Suprapubic skin (tissue), 4 donors: ENCODE measurements at places on chromosomes 2 and 18. TPM values are rescaled to one million over a fixed set of nuclear protein-coding genes. Genes with fewer than 3 reads are reported as not detected.

- H3K27me3 ChIP-seq: no peaks in the 10 kb centered on the region
- H3K4me1 ChIP-seq: no peaks in the 10 kb centered on the region
- no peak overlapping the region for H3K4me3 ChIP-seq
- DNase-seq: no peak
- H3K36me3 ChIP-seq: peaks cover 67% of the 10 kb centered on the region
Measured at GRCh38 chr2:127498386-127498785, 27.9 kb downstream of the IWS1 start.

Gene FABP1
- not detected for total RNA-seq

DNA sequence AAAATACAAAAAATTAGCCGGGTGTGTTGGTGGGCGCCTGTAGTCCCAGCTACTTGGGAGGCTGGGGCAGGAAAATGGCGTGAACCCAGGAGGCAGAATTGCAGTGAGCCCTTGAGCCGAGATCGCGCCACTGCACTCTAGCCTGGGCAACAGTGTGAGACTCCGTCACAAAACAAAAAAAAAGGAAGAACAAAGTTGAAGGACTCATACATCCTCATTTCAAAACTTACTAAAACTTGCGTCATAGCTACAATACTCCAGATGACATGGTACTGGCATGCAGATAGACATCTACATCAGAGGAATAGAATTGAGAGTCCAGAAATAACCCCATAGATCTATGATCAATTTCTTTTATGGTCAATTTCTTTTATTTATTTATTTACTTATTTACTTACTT lies 13.6 kb upstream of the CYP27C1 start:
- no peaks in the 10 kb centered on the region for H3K36me3 ChIP-seq
- H3K4me3 ChIP-seq: no peak overlapping the region
- H3K27ac ChIP-seq: no peak overlapping the region
- no peak for DNase-seq

Gene HRH4
- total RNA-seq: not detected

DNA sequence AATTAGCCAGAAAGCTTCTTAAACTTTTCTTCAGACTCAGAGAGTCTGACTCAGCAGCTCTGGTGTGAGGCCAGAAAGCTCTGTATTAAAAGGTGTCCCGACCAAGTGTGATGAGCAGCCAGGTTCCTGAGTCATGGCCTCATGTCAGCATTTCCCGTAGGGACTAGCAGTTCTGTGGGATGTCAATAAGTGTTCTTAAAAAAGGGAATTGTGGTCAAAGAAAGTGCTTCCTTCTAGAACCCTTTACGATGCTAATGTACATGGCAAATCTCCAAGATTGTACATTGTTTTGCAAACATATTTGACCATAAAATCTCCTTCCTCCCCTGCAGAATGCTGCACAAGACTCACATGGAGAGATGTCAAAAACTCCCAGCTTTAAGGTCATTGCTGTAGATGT lies 80.1 kb downstream of the PLA2R1 start:
- no peak overlapping the region for H3K4me3 ChIP-seq
- peaks cover 22% of the 10 kb centered on the region for H3K36me3 ChIP-seq
- no peaks in the 10 kb centered on the region for H3K27me3 ChIP-seq
- H3K4me1 ChIP-seq: peaks cover 16% of the 10 kb centered on the region

Gene NEDD4L
- total RNA-seq: 104 TPM

Gene LGALSL
- 74.2 TPM for total RNA-seq

GRCh38 chr2:147108548-147108947 lies 736.3 kb upstream of the ACVR2A start:
- peaks cover 18% of the 10 kb centered on the region for H3K4me1 ChIP-seq
- no peak overlapping the region for H3K27ac ChIP-seq

- no peaks in the 10 kb centered on the region for H3K36me3 ChIP-seq
- DNase-seq: no peak
- H3K4me1 ChIP-seq: peaks cover 18% of the 10 kb centered on the region
- H3K27ac ChIP-seq: no peak overlapping the region
- H3K4me3 ChIP-seq: no peak overlapping the region
Measured at GRCh38 chr2:169771021-169771420, 27.6 kb upstream of the SSB start.

Gene MYCN
- total RNA-seq: 0.57 TPM

- no peak overlapping the region for H3K4me3 ChIP-seq
- no peaks in the 10 kb centered on the region for H3K4me1 ChIP-seq
- no peak overlapping the region for H3K27ac ChIP-seq
- H3K27me3 ChIP-seq: no peaks in the 10 kb centered on the region
- DNase-seq: no peak
- no peaks in the 10 kb centered on the region for H3K36me3 ChIP-seq
Measured at GRCh38 chr2:133541376-133541775, 26.9 kb downstream of the NCKAP5 start.

DNA sequence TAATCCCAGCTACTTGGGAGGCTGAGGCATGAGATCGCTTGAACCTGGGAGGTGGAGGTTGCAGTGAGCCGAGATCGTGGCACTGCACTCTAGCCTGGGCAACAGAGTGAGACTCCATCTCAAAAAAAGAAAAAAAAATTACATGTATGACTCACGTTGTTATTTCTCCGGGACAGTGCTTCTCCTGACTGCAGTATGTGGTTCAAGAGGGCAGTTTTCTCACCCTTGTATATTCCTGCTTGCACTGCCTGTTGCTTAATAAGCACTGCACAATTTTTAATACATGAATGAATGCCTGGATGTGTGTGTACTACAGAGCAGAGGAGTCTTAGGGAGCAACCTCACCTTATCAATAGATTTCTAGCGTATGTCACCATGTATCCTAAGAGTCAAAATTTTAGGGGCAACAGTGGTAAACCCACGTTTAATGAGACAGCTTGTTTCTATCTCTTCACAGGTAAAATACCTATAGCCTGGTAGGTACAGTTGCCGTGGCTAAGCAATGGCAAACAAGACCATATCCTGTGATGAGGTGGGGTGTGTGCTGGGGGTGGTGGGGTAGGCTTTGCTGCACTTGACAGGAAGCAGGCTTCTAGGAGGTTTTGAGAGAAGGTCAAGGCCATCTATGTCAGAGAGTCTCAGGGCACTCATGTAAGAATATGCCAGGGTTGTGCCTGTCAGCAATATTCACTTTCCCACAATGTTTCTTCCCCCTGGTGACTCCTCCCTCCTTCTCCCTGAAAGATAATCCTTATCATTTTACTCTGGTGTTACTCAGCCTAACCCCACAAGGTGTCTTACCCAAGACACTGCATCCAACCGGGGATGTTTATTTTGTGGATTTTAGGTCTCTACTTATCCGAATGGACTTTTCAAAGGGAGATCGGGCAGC lies 36.9 kb upstream of the MEX3C start:
- no peak for DNase-seq
- H3K4me1 ChIP-seq: peaks cover 7% of the 10 kb centered on the region
- no peak overlapping the region for H3K4me3 ChIP-seq
- no peaks in the 10 kb centered on the region for H3K36me3 ChIP-seq
- no peaks in the 10 kb centered on the region for H3K27me3 ChIP-seq

Gene FAM124B
- 0.72 TPM for total RNA-seq

GRCh38 chr2:46338674-46339073 lies 41.5 kb downstream of the EPAS1 start:
- H3K36me3 ChIP-seq: no peaks in the 10 kb centered on the region
- H3K27me3 ChIP-seq: no peaks in the 10 kb centered on the region
- no peak for DNase-seq
- peaks cover 48% of the 10 kb centered on the region for H3K4me1 ChIP-seq
- no peak overlapping the region for H3K27ac ChIP-seq

Gene ALK
- not detected for total RNA-seq

- no peak for DNase-seq
- H3K27ac ChIP-seq: no peak overlapping the region
- no peaks in the 10 kb centered on the region for H3K4me1 ChIP-seq
- H3K4me3 ChIP-seq: no peak overlapping the region
- no peaks in the 10 kb centered on the region for H3K27me3 ChIP-seq
- no peaks in the 10 kb centered on the region for H3K36me3 ChIP-seq
Measured at GRCh38 chr18:54710900-54711281, 117.4 kb upstream of the RAB27B start.

Gene RAX
- not detected for total RNA-seq

DNA sequence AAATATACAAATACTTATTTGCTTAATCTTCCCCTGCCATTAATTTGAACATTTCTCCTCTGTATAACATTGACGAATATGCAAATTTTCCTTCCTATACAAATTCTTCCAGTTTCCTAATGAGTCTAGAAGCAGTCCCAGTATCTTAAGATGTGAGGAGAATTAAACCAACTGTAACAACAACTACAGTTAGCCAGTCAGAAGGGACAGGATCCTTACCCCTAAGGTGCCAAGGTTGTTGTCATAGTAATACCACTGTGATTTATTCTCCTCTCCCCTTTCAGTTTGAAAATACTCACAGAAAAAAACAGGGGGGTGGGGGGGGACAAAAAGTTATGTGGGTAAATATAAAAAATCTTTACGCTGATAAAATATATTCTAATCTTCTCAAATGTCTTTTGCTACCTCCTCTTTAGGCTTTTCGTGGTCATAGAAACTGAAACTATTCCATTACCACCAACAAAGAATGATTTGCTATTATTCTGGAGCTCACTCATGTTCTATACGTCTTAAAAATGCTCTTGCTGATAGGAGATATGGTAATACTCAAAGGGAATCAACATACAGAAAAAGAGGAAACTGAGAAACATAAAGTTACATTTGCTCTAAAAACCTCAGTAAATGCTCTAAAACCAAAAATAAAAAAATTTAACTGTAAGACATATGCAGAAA lies 107.6 kb downstream of the MEMO1 start:
- peaks cover 30% of the 10 kb centered on the region for H3K36me3 ChIP-seq
- no peaks in the 10 kb centered on the region for H3K27me3 ChIP-seq
- H3K4me3 ChIP-seq: no peak overlapping the region
- no peak for DNase-seq
- H3K4me1 ChIP-seq: no peaks in the 10 kb centered on the region

DNA sequence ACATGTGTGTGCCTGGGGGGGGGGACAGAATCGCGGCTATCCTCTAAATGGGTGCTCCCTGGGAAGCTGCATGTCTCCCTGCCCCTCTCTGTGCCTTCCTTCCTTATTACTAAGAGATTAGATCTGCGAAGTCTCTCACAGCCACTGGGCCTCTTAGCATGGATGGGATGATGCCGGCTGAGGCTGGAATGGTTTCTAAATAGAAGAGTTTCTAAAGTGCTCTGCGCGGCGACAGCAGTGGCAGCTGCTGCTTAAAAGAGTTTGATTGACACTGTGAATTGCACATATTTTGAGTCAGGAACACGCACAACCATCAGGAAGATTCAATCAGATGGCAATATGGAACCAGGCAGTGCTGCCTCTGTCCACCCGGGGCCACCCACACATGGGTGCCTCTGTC lies 163.8 kb downstream of the CLIP4 start:
- H3K36me3 ChIP-seq: no peaks in the 10 kb centered on the region
- no peak for DNase-seq
- H3K27ac ChIP-seq: no peak overlapping the region
- H3K4me3 ChIP-seq: no peak overlapping the region

- no peak for DNase-seq
- H3K27ac ChIP-seq: no peak overlapping the region
- H3K4me1 ChIP-seq: peaks cover 4% of the 10 kb centered on the region
- no peaks in the 10 kb centered on the region for H3K27me3 ChIP-seq
Measured at GRCh38 chr2:150989969-150990368, 271.7 kb downstream of the RBM43 start.

- no peak overlapping the region for H3K4me3 ChIP-seq
- H3K27me3 ChIP-seq: no peaks in the 10 kb centered on the region
- DNase-seq: no peak
- no peaks in the 10 kb centered on the region for H3K36me3 ChIP-seq
Measured at GRCh38 chr2:172783165-172783898, 47.7 kb downstream of the RAPGEF4 start.

GRCh38 chr2:54864096-54864495 lies 140.6 kb downstream of the EML6 start:
- no peak for DNase-seq
- no peaks in the 10 kb centered on the region for H3K36me3 ChIP-seq
- peaks cover 10% of the 10 kb centered on the region for H3K4me1 ChIP-seq
- H3K27me3 ChIP-seq: no peaks in the 10 kb centered on the region
- no peak overlapping the region for H3K27ac ChIP-seq

DNA sequence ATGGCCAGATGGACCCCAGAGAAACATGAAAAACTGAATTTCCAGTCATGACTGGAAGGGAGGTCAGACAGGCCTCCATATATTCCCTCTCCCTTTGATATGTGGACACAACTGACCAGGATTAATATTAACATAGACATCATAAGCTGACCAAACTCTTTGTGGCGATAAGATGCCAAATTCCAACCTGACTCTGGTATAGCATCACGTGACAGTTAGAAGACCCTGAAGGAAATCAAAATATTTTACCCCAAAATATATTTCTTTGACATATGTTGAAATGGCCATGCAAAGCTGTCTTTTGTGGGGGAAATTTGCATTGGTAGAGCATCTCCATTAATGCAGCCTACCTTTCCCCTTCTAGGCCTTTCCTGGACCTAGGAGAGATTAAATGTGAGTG lies 36.7 kb downstream of the ST6GAL2 start:
- H3K4me3 ChIP-seq: no peak overlapping the region
- DNase-seq: no peak
- H3K27ac ChIP-seq: no peak overlapping the region
- no peaks in the 10 kb centered on the region for H3K4me1 ChIP-seq
- no peaks in the 10 kb centered on the region for H3K27me3 ChIP-seq
- H3K36me3 ChIP-seq: no peaks in the 10 kb centered on the region

Gene QPCT
- total RNA-seq: 36.7 TPM

DNA sequence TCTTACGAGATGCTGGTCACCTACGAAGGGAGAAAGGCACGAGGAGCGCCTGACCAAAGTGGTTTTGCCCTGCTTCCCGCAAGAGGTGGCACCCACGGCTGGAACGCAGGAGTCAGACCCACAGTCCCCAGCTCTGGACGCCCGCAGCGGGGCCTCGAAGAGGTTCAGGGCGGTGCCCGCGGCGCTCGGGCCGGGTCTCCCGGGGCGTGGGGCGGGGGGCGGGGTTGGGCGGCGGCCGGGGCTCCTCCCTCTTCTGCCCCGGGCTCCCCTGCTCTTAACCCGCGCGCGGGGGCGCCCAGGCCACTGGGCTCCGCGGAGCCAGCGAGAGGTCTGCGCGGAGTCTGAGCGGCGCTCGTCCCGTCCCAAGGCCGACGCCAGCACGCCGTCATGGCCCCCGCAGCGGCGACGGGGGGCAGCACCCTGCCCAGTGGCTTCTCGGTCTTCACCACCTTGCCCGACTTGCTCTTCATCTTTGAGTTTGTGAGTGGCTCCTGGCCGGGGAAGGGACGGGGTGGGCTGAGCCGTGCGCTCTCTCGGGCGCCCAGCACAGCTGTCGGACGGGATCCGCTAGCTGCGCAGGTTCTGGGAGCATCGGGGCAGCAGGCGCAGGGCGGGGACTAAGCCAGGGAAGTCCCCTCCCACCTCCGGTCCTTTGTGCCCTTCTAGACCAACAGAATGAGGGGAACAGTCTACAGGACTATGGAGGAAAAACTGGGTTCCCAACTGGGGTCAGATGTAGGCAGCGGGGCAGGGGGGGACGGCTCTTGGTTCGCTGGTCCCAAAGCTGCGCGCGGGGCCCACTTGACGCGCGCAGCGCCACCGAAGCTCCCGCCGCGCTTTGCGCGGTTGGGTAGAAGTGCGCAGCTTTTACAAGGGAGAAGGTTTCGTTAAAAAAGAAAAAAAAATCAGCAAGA lies at the start of gene MAL:
MAL (plus strand) TSS at position 303 of the 914 bp plus-strand sequence; CDS start at position 388, 85 bp downstream.
- no peak within 1 kb of the TSS for H3K27ac ChIP-seq
- H3K27me3 ChIP-seq: peaks cover 64% of the 10 kb centered on the region
- no peaks in the 10 kb centered on the region for H3K36me3 ChIP-seq
- peak within 1 kb of the TSS; percentile 43 for H3K4me3 ChIP-seq
- DNase-seq: no peak

- no peak overlapping the region for H3K27ac ChIP-seq
- no peak for DNase-seq
- H3K4me1 ChIP-seq: no peaks in the 10 kb centered on the region
- no peak overlapping the region for H3K4me3 ChIP-seq
- H3K27me3 ChIP-seq: no peaks in the 10 kb centered on the region
- no peaks in the 10 kb centered on the region for H3K36me3 ChIP-seq
Measured at GRCh38 chr18:72197591-72197990, 346.6 kb downstream of the CBLN2 start.
